ENCODE measurements at places on chromosomes 16 and 17.

GRCh38 chr17:81403671-81404534 lies 8.6 kb downstream of the BAHCC1 start:
- DNase-seq, result no peak

- DNase-seq, result peak; percentile 25
These were observed 6.9 kb downstream of the IGFBP4 start for GRCh38 chr17:40450175-40450574.

DNA sequence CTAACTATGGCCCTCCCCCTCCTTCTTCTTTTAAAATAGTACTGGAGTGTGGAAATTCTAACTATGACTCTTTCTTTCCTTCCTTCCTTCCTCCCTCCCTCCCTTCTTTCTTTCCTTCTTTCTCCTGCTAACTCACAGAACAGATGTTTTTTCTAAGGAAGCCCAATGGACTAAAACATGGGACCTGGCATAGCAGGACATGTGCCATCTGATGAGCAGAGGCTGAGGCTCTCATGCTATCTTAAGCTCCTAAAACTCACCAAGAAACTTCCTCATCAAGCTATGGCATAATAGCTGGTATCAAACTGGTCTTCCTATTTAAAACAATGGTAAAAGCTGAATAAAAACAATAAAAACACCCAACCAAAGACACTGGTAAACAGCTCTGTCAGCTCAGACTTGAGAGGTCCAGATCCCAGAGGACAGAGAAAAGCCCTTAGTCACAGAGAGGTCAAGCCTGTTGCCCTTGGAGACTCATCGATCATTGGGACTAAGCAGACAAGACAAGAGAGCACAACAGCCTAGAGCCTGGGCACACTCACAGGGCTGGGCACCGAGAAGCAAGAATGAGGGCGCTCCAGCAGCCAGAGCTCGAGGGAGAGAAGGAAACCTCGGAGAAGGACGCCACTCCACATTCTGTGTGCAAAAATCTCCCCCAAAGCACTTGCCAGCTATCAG lies 27.6 kb downstream of the SLC38A10 start:
- DNase-seq, result no peak

DNA sequence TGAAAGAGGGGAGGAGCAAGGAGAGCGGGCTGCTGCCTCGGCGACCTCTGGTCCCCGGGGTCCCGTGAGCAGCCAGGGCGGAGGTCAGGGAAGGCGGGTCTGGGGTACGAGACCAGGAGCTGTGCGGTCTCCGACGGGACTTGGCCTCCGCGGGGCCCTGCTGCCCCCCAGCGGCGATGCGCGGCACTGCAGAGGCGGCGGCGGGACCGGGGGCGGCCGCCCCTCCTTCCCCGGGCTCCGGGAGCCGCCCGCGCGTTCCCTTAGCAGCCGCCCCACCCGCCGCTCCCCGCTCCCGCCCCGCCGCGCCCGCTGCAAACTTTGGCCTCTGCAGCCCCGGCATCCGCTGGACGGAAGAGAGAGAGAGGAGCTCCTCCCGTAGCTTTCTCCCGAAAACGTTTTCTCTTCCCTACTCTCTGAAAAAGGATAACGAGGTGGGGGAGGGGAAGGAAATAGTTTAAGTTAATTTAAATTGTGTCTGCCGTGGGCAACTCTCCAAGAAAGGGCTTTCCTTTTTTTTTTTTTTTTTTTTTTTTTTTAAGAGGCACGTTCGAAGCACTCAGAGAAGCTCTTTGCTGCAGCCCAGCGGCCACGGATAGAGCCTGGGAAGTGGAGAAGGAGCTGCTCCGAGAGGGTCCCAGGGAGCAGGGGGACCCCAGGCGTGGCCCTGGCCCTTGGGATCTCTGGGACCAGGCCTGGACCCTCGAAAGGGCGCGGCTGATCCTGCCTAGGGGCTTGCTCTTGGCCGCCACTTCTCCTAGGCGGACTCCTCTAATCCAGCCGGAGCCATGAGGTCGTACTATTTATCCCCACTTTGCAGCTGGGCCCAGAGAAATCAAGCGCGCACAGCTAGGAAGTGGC lies 43.2 kb downstream of the C16orf82 start:
- peak; percentile 19 for DNase-seq

DNA sequence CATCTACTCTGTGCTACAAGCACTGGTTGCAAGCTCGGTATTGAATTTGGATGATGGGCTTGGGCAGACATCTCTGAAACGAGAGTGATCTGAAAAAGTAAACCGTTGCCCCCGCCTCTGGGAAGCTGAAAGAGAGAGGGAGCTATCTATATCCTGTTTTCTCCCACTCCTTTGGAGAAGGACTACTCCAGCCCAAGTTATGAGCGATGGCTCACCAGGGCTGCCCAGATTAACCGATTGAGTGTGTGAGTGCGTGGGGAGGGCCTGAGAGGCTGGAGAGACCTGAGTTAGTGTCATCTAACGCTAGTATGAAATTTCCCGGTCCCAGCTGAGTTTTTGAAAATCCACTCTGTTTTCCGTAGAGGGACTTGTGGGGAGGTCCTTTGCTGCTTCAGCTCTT lies 11.5 kb downstream of the MGAT5B start:
- no peak for DNase-seq

GRCh38 chr17:17417718-17418181 lies 59.0 kb upstream of the MED9 start:
- no peak for DNase-seq

DNA sequence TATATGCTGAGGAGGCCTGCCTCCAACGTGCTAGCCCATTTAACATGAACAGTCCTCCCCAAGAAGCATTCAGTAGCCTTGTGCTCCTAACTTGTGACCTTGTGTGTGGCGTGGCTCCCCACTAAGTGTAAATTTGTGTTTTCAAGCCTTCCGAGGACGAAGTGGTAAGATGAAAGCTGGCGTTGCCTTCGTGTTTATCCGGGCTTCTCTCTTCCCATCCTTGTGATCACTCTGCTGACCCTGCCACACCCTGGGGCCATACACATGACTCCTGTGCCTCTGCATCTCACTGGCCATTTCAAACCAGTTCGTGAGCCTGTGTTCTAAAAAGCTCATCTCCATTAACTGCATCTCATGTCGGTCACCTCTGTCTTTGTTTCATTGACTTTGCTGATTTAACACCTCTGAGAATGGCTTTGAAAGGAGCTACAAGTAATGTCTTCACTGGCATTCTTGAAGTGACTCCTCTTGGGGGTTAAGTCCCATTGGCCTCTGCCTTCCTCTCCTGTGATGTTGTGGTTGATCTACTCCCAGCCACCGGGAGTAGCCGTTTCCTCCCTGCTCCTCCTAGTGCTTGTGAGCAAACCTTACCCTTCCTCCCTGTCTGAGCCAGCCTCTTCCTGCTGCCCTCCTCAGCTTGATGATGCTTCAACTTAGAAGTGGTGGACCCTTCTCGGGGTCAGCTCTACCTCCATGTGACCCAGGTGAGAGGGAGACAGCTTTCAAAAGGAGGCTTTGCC lies 27.4 kb upstream of the NAGLU start:
- no peak for DNase-seq

DNA sequence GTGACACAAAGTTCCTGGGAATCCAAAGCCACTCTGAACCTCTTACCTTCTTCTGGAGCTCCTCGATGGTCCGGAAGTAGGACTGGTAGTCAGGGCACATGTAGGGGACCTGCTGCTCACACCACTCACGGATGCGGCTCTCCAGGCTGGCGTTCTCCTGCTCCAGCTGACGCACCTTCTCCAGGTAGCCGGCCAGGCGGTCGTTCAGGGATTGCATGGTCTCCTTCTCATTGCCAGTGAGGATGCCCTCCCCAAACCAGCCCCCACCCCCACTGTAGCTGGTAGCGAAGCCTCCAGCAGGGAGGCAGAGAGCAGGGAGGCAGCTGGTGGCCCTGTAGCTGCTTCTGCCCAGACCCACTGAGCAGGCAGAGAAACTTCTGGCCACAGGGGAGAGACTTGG lies 370 bp downstream of the KRT35 start:
- no peak for DNase-seq

DNA sequence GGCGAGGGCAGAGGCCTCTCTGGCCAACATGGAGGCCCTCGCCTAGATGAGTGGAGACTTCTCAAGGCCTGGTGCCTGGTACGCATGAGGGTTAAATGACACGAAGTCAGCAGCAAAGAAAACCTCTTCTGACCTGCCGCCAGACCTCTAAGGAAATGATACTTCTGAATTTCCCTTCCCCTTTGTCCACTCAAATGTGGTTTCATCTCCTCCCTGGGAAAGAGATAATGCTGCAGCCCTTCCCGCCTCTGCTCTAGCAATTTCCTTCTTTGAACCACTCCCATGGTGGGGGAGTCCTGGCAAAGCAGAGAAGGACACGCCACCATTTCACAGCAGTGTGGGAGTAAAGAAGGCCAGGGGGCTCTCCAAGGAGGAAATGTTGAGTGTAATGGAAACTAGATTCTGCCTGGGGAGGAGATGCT lies 65.7 kb upstream of the BCAR1 start:
- DNase-seq, result no peak

DNA sequence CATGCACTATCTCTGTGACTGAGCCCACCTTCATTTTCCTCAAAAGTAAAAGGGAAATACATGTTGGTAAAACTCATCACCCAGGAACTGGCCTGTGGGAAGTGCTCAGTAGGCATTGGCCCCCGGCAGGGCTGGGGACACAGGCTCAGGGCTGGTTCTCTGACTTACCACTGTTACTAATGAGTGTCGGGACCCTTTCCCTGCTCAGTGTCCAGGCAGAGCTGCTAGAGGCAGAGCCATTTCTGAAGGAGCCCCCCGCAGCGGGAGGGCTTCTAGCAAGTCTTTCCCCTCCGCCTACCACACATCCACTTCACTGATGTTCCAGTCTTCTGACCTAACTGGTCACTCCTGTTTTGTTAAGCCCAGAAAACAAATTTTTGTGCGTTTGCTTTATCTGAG lies 1.7 kb upstream of the PEMT start:
- no peak for DNase-seq

- DNase-seq, result peak; percentile 8
These were observed 228.7 kb upstream of the ASIC2 start for GRCh38 chr17:33521784-33522183.

DNA sequence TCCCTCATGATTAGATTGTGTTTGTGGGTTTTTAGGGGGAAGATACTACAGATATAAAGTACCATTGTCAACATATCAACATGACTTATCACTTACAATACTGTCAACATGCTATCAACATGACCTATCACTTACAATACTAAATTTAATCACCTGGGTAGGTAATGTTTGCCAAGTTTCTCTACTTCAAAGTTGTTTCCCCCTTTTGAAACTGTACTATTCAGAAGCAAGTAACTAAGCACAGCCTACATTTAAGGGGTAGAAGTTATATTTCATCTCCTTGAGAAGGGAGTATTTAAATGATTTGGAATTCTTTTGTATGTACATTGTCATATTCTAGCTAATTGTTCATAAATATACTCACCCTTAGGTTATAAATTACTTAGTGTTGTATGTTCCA lies 68.7 kb downstream of the TRIM37 start:
- DNase-seq, result no peak

- no peak for DNase-seq
These were observed 1.0 kb downstream of the NOG start for GRCh38 chr17:56594320-56595107.

DNA sequence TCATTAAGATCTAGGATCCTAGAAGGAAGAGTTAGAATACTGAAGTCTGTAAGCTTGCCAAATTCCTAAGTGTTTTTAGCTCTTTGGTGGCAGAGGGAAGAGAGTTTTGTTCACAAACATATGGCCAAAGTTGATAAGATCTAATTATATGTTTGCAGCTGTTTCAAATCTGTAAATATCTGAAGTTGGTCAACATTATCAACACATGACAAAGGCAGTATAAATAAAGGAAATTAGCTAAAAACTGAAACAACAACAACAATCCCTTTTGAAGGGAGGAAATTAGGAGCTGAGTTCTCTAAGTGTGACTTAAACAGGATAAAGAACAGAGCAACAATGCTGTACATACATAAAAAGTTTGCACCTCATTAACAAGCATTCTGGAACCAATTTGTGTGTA lies 208.7 kb downstream of the KCNJ2 start:
- DNase-seq, result no peak

DNA sequence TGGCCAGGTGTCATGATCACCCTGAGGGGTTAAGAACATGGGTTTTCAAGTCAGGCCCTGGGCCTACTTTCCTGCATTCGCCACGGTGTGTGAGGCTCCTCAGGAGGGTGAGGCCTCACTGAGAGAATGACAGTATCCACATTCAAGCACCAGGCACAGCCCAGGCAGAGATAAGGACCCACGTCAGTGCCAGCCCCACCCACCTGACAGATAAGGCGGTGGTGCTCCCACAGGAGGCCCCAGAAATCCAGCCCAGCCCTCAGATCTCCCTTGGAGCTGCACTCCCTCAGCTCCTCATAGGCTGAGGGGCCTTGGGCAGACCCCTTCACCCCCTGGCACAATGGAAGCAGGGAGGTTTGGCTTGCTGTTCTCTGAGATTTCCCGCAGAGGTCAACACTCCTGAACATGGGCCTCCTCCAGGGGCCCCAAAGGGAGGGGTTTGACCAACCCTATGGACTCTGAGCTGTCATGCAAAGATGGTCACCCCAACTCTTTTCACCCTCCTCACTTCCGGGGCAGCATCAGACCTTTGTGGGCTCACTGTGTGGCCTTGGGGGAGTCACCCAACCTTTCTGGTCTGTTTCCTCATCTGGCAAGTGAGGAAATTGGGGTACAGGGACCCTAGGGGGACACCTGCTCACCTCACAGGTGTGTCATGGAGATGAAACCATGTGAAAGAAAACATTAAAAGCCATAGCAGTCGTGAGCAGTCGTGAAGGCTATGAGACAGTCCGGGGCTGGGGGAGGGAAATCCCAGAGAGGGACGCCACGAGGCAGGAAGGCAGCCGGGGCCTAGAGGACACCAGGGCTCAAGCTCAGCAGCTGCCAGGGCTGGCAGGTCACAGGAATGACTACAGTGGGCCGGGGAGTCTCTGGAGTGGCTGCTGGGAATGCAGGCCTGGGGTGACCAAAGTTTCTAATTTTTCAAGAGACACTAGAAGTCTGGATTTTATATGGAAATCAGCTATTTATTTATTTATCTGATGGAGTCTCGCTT lies 15.4 kb downstream of the PLLP start:
- DNase-seq, result no peak

- no peak for DNase-seq
These were observed 47.0 kb upstream of the MARCHF10 start for GRCh38 chr17:62855156-62855555.

DNA sequence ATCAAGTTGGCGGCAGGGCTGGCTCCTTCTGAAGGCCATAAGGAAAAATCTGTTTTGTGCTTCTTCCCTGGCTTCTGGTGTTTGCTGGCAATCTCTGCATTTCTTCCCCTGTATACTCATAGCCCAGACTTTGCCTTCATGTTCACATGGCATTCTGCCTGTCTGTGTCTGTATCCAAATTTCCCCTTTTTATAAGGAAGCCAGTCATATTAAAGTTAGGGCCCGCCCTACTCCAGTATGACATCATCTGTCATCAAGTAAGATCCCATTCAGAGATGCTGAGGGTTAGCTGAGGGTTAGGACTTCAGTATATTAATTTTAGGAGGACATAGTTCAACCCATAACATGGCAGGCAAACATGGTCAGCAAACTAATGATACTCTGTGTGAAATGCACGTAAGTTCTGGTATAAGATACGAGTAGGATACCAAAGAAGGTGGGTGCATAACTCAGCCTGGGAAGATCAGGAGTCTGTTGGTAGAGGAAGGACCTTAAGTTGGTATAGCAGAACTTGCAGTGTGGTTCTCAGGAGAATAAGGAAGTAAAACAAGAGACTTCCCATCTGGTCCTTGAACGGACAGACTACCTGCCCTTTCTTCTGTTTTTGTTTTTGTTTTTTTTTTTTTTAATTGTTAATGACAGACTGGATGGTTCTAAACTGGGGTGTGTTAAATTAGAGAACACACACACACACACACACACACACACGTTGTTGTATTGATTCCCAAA lies 13.9 kb downstream of the MAP2K6 start:
- no peak for DNase-seq

- no peak for DNase-seq
These were observed 6.1 kb upstream of the KRT14 start for GRCh38 chr17:41592601-41593305.

Measured in NK-92 treated with Interleukin-12 subunit alpha and Interleukin-12 subunit beta, amount 100 ng/mL, for 24 hours (cell line).